Nephron progenitor cell (in vitro differentiated cells): ENCODE measurements at places on chromosomes 1 and 21.

GRCh38 chr1:229900220-229900619 is 166.8 kb upstream of the GALNT2 start:
- DNase-seq: no peak

- no peak for DNase-seq
Observed at GRCh38 chr1:65527707-65528503, 107.4 kb downstream of the LEPR start.

DNA sequence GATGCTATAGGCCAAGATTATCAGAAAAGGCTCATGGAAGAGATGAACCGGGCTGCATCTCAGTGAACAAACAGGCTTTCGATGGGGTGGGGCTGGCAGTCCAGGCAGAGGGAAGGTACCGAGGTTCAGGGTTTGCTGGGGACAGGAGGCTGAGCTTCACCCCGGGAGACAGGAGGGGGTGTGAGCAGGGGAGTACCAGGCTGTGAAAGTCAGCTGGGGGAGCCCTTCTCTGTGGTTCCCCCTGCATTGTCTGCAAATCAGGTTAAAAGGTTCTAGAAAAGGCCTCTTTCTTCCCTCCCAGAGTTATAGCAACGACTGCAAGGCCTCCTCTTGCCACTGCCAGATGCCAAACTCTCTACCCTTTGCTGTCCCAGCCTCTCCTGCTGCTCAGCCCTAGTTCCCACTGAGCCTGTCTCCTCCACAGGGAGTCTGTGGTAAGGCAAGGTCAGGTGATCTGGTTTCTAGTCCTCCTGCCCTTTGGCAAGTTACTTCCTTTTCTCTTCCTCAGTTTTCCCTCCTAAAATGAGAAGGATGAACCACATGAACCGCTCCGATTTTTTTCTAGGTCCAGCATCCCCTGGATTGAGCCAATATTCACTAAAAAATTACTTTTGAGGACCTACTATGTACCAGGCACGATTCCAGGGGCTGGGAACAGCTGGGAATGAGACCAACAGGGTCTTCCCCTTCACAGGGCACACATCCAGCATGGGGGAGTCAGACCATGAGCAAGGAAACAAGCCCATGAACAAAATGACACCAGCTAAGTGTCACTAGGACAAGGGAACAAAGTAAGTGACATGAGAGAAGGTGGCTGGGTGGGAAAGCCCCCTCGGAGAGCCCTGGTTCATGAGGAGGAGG is 7.2 kb downstream of the LAD1 start:
- no peak for DNase-seq

DNA sequence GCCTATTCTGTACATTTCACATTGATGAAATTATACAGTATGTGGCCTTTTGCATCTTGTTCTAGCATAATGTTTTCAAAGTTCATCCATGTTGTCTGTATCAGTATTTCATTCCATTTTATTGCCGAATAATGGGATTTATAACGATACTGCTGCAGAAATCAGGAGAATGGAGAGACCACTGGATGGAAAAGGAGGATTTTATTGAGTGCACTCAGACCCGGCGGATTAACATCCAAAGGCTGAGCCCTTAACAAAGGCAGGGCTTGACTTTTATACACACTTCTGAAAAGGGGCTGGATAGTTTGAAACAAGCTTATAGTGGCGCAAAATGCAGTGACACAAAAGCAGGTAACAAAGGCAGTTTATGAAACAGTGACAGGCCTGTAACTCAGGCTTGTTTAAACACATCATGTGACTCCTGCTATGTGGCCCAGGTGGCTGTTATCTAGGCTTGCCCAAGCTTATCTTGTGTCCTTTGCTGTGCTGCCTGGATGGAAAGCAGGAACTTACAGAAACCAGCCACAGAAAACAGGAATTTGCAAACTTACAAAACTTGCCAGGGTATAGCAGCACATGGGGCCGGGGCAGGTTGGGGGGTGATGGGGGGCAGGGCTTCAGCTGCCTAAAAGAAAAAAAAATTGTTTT is 32.8 kb upstream of the KCNJ15 start:
- DNase-seq: peak; percentile 20

DNA sequence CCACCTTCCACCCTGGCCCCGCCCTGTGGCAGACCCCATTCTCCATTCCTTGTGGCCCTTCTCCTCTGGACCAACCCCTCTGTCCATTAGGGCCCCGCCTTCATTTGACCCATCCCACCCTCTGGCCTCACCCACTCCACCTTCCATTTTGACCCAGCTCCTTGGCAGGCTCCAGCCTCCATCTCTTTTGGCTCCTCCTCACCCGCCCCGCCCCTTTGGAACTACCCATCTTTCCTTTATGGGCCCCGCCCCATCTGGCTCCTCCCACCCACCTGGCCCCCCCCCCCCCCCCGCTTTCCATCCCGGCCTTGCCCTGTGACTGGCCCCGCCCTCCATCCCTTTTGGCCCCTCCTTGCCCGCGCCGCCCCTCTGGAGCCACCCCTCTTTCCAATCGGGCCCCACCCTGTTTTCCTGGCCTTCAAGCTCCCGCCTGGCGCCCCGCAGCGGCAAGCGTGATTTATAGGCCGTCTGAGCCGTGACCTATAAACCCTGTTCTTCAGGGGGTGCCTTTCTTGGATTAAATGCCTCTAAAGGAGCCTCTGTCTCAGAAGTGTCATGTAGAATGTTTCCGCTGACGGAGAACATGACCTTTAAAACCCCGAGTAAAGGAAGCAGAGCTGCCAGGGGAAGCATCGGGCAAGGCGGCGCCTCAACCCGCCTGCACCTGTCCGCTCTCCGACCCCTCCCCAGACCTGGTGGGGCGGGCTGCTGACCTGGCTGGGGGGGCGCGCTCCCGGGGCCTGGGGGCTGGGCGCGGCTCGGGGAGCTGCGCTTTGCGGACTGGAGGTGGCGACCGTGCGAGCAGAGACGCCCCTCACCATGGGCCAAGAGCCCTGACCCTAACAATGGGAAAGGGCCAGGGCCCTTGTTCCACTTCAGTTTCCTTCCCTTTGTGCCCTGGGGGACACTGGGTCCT is 178.0 kb downstream of the CAMTA1 start:
- DNase-seq: peak; percentile 96

DNA sequence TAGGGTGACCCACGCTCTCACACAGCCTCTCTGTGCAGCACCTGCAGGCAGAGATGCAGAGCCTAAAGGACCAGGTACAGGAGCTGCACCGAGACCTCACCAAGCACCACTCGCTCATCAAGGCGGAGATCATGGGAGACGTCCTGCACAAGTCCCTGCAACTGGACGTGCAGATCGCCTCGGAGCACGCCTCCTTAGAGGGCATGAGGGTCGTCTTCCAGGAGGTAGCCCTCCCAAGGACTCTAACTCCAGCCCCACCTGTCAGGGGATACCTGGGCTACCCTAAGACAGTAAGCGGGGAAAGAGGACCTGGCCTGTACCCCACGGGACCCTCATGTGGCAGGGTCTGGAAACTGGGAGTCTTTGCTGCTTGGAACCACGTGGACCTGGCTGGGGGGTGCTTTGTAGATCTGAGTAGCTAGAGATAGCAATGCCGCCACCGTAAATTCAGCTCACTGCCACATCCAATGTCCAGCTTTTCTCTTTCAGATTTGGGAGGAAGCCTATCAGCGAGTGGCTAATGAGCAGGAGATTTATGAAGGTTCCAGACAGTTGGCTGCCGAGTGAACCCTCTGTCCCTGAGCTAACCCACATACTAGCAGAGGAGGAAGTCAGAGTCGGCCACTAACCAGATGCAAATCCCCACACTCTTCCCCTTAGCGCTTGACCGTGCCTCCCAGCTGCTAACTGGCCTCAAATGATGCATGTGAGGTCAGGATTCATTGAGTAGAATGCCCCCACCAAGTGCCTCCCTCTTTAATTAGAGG is 6.5 kb downstream of the RNF207 start:
- no peak for DNase-seq

DNA sequence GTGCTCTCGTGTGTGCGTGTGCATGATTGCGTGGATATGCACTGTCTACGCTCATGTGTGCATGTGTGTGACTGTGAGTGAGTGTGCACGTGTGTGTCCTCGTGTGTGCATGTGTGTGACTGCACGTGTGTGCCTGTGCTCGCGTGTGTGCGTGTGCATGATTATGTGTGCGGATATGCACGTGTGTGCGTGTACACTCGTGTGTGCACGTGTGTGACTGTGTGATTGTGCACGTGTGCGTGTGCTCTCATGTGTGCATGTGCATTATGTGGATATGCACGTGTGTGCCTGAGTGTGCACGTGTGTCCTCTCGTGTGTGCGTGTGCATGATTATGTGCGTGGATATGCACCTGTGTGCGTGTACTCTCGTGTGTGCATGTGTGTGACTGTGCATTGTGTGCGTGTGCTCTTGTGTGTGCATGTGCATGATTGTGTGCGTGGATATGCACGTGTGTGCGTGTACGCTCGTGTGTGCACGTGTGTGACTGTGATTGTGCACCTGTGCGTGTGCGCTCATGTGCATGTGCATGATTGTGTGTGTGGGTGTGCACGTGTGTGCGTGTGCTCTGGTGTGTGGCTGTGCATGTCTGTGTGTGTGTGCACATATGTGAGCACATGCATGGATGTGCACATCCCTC is 2.2 kb downstream of the MMEL1 start:
- DNase-seq: no peak

DNA sequence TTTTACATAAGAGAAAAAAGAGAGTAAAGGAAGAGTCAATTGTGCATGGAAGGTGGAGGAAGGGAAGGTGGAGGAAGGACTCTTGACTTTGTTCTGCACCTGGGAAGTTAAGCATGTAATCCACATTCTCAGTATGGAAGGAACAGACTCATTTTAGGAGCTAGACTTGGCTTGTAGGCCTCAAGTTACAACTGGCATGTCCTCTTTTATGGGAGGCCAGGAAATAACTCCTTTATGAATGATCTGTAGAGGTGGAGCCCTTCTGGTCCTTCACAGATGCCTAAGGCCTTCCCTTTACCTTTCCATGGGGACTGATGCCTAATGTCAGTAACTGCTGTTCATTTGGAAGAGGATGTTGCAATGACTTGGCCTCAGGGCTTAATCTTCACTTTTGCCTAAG is 29.4 kb upstream of the CCSAP start:
- DNase-seq: no peak

- DNase-seq: peak; percentile 83
Observed at GRCh38 chr1:36321119-36321951, 2.1 kb downstream of the EVA1B start.

DNA sequence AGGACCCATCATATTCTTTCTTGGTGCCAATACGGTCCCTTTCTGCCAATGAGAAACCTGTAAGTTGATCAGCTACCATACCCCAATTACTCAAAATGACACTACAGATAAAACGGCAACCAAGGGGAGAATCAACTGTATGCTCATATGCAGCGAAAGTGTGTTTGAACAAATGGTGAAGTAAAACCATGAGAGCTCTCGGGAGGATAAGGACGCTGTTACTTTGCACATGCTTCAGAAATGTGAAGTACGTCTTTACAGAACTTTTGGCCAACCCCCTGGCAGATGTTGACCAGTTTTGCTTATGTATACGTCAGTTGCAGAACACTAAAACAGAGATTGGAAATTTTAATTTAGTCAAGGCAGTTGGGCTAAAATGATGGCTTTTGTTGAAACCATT is 79.6 kb downstream of the PROX1 start:
- no peak for DNase-seq

DNA sequence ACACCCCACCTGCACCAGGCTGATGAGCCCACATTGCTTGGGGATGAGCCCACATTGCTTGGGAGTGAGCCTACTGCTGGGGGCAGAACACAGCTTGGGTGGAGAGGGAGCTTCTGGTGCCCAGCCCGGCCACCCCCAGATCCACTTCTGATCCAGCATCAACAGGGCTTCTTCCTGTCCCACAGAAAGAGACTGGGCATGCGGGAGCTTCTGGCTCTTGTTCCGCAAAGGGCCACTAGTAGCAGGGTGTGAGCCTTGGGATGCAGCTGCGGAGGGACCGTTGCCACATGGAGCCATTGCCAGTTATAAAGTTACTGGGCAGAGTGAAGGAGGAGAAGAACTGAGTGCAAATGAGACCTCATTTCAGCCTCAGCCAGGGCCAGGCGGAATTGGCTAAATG is 36.3 kb downstream of the PKP1 start:
- no peak for DNase-seq

GRCh38 chr21:34844924-34845238 is 176.1 kb downstream of the CLIC6 start:
- DNase-seq: no peak

- DNase-seq: no peak
Observed at GRCh38 chr21:41802684-41803083, 35.8 kb upstream of the RIPK4 start.

GRCh38 chr1:113683384-113684152 is 75.7 kb downstream of the PHTF1 start:
- DNase-seq: no peak

GRCh38 chr1:160745551-160745950 is 6.5 kb downstream of the SLAMF7 start:
- DNase-seq: no peak

- no peak for DNase-seq
Observed at GRCh38 chr1:214993419-214993818, 89.1 kb upstream of the KCNK2 start.

DNA sequence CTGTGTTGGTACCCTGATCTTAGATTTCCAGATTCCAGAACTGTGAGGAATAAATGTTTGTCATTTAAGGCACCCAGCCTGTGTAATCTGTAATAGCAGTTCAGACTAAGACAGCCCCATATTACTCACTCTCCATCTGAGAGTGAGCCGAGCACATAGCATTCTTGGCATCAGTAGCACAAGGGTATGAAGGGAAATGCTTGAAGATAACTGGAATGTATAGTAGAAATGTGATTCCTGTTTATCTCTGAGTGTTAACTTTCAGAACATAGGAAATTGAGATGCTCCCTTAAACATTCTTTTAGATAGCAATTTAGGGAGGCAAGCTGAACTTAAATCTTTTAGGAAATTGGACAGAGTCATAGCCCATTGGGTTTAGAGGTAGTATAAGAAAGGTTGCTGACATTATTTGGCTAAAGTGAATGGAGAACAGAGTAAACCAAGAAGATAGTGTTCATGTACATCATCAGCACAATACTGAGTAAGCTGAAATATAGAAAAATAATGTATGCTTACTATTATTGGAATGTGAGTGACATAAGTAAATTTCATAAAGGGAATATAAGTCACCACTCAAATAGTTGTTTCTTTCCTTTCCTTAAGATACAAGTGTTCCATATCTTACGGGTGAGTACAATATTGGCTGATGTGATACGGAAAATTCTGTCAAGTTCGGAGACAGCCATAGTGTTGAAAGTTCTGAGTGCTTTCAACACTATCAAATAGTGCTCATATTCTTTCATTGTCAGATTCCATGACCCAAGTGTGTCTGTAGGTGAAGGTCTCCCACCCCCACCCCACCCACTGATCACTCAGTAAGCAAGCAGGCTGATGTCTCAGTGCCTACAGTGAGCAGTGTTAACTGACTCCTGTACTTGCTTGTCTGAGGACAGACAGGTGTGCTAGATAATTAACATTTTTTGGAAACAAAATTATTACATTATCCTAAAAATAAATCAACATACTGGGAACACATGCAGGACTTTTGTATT is 73.7 kb downstream of the LRRC8D start:
- DNase-seq: no peak

DNA sequence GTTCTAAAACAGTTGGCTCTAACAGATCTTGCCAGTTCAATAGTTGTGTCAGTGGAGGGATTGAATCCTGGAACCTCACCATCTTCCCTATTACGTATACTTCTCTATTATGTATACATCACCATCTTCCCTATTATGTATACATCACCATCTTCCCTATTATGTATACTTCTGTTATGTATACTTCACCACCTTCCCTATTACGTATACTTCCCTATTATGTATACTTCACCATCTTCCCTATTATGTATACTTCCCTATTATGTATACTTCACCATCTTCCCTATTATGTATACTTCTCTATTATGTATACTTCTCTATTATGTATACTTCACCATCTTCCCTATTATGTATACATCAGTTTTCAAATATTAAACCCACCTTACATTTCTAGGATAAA is 34.4 kb upstream of the HP1BP3 start:
- no peak for DNase-seq
